IPS DF 19.7 (cell line): ENCODE measurements at places on chromosomes 7 and 10.

GRCh38 chr10:102116656-102117055 lies 3.5 kb downstream of the LDB1 start:
- DNase-seq: no peak

DNA sequence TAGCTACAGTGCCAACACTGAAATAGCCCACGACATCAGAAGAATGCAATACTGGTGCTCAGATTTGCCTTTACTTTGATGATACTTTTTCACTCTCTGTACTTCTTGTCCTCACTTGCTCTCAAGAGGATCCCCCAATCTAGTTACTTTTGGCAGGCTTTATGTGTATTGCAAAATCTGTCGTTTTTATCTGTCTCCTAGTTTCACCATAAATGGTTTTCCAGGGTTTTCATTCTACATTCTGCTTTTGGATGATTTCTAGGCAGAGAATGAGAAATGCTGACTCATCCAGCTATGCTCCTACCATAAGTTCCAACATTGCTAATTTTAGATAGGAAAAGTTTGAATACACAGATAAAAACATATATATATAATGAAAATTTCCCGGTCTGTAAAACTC lies 659.5 kb upstream of the NRG3 start:
- no peak for DNase-seq

GRCh38 chr7:142908921-142909890 lies 23.7 kb upstream of the TRPV6 start:
- no peak for DNase-seq

- no peak for DNase-seq
Observed at GRCh38 chr10:65611592-65611991, 1314.2 kb upstream of the LRRTM3 start.

GRCh38 chr7:92425311-92425947 lies 21.9 kb upstream of the GATAD1 start:
- DNase-seq: no peak

DNA sequence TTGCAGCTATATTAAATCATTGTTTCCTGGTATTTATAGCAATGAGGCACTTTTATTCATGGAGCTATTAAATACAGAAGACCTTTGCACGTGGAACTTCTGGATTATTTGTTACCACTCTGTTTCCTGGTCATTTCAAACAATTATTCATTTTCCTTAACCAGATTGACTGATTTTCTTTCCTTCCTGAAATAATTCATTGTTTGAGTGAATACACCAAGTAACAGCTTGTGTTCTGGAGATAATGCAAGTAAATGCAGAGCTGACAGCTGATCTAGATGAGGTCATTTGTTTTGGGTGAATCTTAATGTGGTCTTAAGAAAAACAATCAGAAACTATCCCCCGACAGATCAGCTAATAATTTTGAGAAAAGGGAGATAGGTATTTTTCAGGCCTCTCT lies 497.7 kb downstream of the KIF20B start:
- DNase-seq: no peak

- peak; percentile 83 for DNase-seq
Observed at GRCh38 chr10:6108631-6109443, 20.0 kb downstream of the RBM17 start.

- DNase-seq: no peak
Observed at GRCh38 chr7:141617280-141617679, 66.1 kb downstream of the AGK start.

DNA sequence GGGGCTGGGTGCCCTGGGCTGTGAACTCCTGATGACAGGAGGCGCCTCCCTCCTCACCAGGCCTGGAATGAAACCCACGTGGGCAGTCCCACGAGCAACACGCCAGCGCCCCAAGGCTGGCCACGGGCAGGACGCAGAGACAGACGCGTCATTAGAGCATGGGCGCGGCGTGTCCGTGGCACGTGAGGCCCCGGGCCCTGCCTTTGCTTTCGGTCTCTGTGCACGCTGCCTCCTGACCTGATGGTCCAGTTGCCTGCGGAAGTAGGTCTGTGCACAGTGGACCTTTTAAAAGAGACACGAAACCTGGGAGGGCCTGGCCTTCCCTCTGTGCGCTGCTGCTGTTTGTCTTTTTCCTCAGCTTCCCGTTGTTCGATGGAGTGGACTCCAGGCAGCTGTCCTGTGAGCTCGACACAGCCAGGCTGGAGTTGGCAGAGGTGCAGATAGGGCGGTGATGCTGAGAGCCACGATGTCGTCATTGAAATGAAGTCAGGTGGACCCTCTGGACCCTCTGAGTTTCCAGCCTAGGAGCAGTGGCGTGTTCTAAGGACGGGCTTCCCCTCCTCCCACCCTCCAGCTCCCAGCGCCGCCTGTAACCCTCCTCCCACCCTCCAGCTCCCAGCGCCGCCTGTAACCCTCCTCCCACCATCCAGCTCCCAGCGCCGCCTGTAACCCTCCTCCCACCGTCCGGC lies 40.1 kb upstream of the CFAP46 start:
- DNase-seq: no peak

GRCh38 chr7:70523249-70523988 lies 608.5 kb upstream of the GALNT17 start:
- no peak for DNase-seq
